Fibroblast of skin of right quadriceps (primary cell): ENCODE measurements at places on chromosomes 4 and X.

DNA sequence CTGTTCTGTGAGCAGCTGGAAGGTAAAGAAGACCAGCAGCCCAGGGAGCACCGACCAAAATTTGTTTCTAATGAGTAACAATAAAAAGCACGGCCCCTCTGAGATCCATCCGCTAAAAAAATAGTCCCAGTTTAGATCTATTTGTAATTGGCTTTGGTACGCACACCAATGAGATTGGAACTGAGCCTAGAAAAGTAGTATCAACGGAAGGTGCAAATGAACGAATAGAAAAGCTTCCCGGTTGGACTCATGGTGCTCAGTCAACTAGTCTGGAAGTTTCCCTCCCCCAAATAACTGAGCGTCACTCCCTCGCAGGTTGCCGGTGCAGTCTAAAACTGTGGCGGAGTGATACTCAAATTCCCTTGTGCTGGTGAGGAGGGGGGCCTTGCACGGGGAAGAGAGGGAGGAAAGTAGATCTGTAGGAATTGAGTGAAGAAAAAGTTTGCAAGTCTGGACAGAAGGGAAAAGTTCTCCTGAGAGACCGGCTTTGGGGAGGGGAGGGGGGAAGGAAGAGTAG lies at the start of gene COL4A5:
TSS of gene COL4A5 (plus strand) at position 413 of the 517 bp plus-strand sequence. CDS start 288 bp downstream, outside the sequence.
- peak; percentile 86 for DNase-seq

- DNase-seq = no peak
Observed at GRCh38 chr4:76028350-76028765, 5.1 kb upstream of the CXCL10 start.

DNA sequence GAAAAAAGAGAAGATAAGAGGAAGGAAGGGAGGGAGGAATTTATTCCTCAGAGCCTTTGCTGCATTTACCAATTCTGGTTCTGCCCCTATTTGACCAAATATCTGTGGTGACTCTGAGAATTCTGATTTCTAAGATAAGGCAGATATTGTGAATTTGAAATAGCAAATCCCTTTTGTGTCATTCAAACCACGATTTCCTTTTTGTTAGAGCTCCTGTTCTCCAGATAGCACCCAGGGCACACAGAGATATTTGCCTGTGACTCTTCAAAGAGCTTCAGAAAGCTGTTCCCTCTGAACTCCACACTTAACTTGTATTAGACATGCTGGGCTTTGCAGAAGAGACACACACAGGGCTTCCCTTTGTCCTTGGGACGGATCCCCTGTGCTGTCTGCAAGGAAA lies 272.2 kb downstream of the DHRSX start:
- no peak for DNase-seq

DNA sequence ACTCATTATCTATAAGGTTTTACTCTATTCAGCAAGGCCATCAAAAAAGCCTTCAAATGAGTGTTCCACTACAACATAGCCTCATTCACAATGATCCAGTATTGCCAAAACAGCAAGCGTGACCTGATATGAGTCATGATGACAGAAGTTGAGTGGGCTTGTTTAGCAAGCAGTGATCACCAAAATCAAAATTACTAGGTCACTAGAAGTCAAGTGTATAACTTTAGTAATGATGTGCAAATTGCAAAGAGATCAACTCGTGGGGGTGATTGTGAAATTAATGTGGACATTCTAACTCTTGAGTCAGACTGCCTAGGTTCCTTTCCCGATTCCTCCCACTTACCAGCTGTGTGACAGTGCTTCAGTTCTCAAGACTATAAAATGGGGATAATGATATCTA lies 124.5 kb downstream of the CHM start:
- DNase-seq = peak; percentile 40

- no peak for DNase-seq
Observed at GRCh38 chr4:139798456-139798855, 132.8 kb downstream of the MGST2 start.

- DNase-seq = no peak
Observed at GRCh38 chrX:153865321-153865580, 20.7 kb downstream of the L1CAM start.

- DNase-seq = no peak
Observed at GRCh38 chr4:124555959-124556358, 156.6 kb downstream of the ANKRD50 start.

DNA sequence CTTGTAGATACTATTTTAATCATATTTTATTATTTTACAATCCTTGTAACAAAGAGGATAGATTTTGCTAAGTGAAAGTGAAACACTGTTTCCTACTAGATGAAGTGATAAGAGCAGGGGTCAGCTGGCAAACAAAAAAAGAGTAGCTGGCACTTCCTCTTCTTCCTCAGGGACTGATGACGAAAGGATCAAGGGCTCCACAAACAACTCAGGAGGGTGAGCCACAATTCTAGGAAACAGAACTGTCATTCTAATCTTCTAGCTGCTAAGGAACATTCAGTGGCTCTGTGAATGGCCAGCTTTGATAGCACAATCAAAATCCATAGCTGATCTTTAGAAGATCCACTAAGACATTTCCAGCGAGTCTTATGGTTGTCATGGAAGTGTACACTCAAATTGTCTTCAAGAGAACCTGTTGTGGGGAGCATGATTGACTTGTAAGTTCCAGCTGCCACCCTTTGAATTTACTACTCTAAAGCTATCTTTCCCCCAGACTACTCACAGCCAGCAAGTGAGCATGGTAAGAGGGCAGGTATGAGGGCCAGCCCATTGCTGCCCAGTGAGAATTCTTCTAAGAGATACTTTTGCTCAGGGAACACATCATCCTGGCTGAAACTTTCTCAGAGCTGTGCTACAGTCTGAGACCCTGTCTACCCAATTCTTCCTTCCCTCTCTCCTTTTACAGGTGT lies 275.7 kb upstream of the RASGEF1B start:
- DNase-seq = no peak

- DNase-seq = no peak
Observed at GRCh38 chr4:169115144-169115896, 105.3 kb upstream of the CBR4 start.

DNA sequence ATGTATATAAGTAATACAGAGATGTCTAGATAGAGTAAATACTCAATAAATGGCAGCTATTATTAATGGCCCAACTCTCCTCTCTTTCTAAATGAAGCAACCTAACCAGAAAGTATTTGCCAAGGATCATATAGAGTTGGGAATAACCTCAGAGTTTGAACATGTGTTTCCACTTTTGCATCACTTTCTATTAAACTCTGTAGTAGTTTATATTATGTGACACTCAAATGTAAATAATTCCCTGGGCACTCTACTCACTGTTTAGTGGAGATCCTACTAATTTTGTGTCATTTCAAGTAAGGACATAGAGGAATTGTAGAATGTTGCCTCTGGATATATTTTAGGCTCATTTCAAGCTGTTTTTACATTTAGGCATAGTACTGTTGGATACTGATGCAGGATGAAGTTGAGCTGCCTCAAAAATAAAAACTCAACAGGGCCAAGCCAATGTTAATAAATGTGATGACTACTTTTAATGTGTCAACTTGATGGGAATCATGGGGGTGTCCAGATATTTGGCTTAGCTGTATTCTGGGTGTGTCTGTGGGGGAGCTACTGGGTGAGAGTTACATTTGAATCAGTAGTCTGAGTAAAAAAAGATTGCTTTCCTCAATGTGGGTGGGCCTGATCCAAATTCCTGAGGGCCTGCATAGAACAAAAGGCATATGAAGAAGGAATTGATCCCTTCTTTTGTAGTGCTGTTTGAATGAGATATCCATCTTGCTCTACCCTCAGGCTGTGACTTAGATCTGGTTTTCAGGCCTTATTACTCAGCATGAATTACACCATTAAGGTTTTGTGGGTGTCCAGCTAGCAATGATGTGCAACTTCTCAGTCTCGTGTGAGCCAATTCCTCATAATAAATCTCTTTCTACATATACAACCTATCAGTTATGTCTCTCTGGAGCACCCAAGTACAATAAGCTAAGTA lies 1368.2 kb downstream of the STIM2 start:
- DNase-seq = peak; percentile 84

GRCh38 chr4:185589067-185589836 lies 53.9 kb upstream of the PDLIM3 start:
- peak; percentile 73 for DNase-seq

DNA sequence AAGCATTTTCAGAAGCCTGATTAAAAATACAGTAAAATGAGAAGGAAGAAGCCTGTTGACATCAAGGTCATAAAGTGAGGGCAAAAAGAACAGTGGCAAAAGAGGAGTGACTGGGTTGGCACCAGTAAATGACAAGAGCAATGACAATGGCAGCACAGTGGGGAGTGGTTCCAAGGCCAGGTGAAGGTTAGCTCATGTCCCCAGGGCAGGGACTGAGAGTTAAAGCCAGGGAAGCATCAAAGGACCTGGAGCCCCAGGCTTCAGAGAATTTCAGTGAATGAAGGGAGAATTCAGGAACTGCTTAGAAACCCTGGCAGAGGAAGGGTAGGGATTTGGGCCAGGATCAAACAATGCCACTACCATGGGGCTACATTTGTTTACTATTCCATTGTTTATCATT lies 8.8 kb upstream of the PIGA start:
- DNase-seq = no peak

GRCh38 chr4:74858921-74859562 lies 64.7 kb upstream of the BTC start:
- DNase-seq = peak; percentile 2

GRCh38 chr4:85489273-85489981 lies 14.5 kb downstream of the ARHGAP24 start:
- DNase-seq = peak; percentile 68

DNA sequence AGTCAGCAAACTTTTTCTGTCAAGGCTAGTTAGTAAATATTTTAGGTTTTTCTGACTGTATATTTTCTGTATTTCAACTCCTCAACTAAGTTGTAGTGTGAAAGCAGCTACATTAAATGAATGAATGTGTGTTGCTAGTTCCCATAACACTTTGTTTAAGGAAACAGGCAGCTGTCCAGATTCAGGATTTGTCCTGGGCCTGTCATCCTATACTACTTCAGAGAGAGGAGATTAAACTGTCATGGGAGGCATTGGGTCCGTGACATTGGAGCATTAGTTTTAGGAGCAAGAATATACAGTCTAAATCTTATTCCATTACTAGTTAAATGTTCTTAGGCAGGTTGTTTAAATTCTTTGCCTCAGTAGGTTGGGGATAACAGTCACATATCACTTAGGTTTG lies 516.0 kb downstream of the CCSER1 start:
- DNase-seq = no peak

DNA sequence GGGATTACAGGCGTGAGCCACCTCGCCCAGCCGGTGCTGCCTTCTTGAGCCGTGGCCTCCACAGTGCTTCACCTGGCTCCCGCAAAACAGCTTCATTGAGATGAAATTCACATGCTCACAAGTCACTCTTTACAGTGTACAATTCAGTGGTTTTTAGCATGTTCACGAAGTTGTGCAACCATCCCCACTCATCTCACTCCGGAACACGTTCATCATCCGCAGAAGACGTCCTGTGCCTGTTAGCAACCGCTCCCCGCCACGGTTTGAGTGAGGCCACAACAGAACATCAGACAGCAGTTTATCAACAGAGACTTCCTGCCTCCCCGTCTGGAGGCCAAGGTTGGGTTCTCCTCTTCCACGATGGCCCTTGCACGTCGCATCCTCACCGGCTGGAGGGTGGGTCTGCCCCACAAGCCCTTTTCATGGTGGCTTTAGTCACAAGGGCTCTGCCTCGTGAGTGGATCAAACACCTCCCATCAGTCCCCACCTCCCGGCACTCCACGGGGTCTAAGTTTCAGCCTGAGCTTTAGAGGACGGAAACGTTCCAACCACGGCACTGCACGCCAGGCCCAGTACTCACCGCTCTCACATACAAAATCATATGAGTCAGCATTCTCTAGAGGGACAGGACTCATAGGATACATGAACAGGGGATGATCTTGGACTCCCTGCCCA lies 29.6 kb upstream of the SPON2 start:
- peak; percentile 83 for DNase-seq

DNA sequence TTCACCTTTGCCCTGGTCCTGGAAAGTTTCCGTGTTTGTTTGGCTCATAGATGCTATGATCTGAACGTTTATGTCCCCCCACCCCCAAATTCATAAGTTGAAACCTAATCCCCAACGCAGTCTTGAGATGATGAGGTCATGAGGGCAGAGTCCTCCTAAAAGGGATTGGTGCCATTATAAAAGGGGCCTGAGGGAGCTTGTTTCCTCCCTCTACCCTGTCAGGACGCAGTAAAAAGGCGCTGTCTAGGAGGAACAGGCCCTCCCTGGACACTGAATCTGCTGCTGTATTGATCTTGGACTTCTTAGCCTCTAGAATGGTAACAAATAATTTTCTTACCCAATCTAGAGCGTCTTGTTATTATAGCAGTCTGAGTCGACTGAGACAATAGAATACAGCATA lies 2190.6 kb upstream of the TENM3 start:
- no peak for DNase-seq

GRCh38 chr4:106914223-106914622 lies 121.9 kb downstream of the DKK2 start:
- peak; percentile 28 for DNase-seq

GRCh38 chr4:130147641-130148040 lies 1051.7 kb downstream of the C4orf33 start:
- peak; percentile 0 for DNase-seq

GRCh38 chr4:114519368-114519767 lies 79.2 kb upstream of the UGT8 start:
- DNase-seq = no peak

GRCh38 chr4:166282081-166282770 lies 409.2 kb downstream of the TLL1 start:
- DNase-seq = no peak

- DNase-seq = peak; percentile 84
Observed at GRCh38 chr4:169080981-169081380, 70.9 kb upstream of the CBR4 start.

GRCh38 chr4:189129044-189129694 lies 811.5 kb upstream of the FRG1 start:
- no peak for DNase-seq

DNA sequence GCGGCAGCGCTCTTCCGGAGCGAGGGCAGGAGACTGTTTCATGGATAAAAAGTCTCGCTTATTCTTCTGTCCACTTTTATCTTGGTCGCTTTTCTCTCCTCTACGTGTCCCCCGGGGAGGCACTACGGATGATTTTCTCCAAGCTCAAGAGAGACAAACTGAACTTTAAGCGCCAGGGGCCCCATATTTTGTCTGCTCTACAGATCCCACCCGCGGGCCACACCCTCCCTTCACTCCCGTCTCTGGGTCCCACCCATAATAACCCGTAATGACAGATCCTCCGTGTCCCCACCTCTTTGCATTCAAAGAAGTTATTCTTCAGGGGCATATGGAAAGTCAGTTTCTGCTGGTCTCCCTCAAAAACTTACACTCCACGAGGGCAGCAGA lies at the start of gene CORIN:
TSS of gene CORIN (minus strand) at position 160 of the 387 bp plus-strand sequence. CDS start at position 42, 118 bp downstream.
- no peak for DNase-seq

DNA sequence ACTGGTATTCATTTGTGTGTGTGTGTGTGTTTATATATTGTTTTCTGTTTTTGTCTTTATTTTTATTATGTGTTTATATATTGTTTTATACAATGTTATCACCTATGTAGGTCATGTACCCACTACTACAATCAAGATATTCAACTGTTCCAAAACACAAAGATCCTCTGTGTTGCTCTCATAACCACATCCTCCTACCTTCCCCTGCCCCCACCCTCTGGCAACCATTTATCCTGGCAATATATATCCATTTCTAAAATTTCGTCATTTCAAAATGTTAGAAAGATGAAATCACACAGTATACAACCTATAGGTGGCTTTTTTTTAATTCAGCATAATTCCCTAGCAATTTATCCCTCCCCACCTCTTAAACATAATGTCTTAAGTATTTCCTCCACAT lies 18.8 kb upstream of the RPL34 start:
- DNase-seq = peak; percentile 10
